ENCODE measurements at places on chromosomes 13 and 19. TPM values are rescaled to one million over a fixed set of nuclear protein-coding genes. Genes with fewer than 3 reads are reported as not detected.

GRCh38 chr19:3114811-3115210 is 20.6 kb downstream of the GNA11 start:
- H3K27ac ChIP-seq = no peak overlapping the region
- DNase-seq = no peak
- H3K4me3 ChIP-seq = no peak overlapping the region
- no peaks in the 10 kb centered on the region for H3K4me1 ChIP-seq

- H3K27me3 ChIP-seq = no peaks in the 10 kb centered on the region
- H3K4me3 ChIP-seq = no peak overlapping the region
- DNase-seq = no peak
Measured at GRCh38 chr13:98743377-98743776, 9.1 kb downstream of the SLC15A1 start.

Gene LILRA1
- total RNA-seq = not detected

Gene FBXO17
- 8.3 TPM for total RNA-seq

DNA sequence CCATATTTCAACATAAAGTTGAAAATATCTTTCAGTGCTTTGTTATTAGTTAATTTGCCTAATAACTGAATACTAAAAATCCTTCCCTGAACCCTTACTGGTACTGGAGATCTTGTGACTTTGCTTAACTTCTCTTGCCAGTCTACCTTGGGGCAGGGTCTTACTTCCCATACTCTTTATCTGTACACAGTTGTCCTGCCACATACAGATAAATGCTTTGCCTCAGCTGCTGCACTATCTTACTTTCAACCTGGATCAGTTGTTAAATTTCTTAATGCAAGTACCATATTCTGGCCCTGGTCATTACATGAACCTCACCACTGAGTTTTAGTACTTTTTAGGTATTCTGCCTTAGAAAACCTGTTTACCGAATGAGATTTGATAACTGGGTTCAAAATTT is 107.6 kb downstream of the PIBF1 start:
- H3K27me3 ChIP-seq = no peaks in the 10 kb centered on the region
- no peak overlapping the region for H3K27ac ChIP-seq
- no peaks in the 10 kb centered on the region for H3K4me1 ChIP-seq
- H3K36me3 ChIP-seq = no peaks in the 10 kb centered on the region
- H3K4me3 ChIP-seq = no peak overlapping the region

DNA sequence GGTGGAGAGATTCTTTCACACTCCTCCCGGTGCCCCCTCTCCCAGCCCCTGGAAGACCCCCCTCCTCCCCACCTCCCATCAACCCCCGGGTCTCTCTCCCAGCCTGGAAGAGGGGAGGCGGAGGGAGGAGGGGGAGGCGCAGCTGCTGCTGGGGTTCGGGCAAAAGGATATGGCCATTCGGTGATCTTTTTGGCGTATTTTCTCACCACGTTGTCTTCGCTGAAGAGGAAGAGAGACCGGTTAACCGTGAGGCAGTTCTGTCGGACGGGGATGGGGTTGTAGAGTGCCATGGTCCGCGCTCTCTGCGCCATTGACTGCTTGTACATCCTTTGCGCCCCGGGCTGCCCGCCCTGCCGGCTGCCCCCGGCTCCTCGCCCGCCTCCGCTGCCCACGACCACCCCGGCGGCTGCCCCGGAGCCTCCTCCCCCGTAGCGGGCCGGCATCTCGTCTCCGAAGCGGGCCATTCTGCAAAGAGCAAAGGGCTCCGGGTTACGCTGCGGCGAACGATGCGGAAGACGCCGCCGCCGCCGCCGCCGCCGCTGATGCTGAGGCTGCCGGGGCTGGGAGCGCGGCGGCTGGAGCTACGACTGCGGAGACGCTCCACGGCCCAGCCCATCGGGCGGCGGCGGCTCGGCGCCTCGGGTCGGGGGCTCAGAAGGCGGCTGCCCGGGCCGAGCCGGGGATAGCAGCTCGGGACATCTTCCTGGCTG is 363 bp downstream of the CACNA1A start:
- H3K4me1 ChIP-seq = peaks cover 26% of the 10 kb centered on the region
- peak; percentile 83 for DNase-seq
- no peak overlapping the region for H3K27ac ChIP-seq
- H3K27me3 ChIP-seq = peaks cover 64% of the 10 kb centered on the region
- peak overlapping the region; percentile 98 for H3K4me3 ChIP-seq

Gene SLC27A1
- total RNA-seq = 13.9 TPM

DNA sequence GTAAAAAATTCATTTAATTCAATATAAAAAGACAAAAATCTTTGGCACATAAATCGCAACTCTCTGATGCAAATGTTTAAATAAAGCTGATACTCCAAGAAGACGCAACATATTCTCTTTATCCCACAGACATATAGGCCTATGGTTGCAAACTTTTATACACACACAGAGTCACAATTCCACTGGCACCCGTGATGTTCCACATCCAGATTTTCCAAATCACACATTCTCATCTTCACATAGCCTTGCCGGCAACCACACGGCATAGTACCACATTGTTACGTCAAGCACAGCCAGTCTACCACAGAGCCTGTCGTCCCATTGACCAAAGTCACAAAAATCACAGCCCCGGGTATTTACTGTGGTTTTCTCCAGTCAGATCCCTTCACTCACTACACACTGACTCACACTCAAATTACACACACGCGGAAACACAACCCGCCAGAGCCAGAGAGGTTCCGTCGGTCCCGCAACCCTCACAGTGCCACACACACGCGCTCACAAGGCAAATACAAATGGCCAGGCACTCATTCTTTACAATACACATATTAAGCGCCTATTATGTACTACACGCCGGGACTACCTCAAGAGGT is 546 bp upstream of the ZNF546 start:
- DNase-seq = no peak
- no peaks in the 10 kb centered on the region for H3K36me3 ChIP-seq
- H3K4me1 ChIP-seq = no peaks in the 10 kb centered on the region
- H3K27me3 ChIP-seq = no peaks in the 10 kb centered on the region

Data from neural progenitor cell (in vitro differentiated cells).